ENCODE measurements at places on chromosomes 7 and 10.
A peak's percentile ranks its signal among the peaks of the same experiment; 100 is the strongest.

DNA sequence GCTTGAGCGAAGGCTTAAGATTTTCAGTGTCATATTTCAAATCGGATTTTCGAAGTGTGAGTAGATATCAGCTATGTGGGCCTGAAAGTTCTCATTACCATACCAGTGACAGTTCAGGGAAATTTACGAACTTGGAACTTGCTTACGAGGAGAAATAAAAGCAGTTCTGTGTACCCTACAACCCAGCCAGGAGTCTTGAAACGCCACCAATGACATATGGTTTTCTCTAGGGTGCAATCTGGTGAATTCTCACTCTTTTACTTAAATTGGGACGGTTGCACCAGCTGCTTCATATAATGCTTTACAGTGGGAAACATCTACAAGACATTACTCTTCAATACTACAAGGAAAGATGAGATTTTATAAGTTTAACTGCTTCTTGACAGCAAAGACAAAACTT, 253.6 kb upstream of the FOXK1 start:
- DNase-seq: no peak

DNA sequence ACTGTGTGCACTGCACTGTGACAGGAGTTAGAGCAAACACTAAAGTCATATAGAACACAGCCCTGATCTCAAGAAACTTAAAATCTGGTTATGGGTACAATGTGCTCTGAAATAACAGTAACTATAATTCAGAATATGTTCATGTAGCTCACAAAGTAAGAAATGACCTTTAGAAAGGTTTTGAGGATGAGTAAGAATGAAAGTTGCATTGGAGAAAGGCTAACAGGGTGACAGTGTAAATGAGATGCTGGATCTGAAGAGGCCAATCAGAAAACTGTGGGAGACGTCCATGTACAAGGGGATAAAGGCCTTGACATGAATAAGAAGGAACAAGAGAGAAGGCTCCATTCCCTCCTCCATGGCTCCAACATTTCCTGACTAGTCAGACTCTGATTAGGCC, 124.7 kb downstream of the GRM3 start:
- no peak for DNase-seq

DNA sequence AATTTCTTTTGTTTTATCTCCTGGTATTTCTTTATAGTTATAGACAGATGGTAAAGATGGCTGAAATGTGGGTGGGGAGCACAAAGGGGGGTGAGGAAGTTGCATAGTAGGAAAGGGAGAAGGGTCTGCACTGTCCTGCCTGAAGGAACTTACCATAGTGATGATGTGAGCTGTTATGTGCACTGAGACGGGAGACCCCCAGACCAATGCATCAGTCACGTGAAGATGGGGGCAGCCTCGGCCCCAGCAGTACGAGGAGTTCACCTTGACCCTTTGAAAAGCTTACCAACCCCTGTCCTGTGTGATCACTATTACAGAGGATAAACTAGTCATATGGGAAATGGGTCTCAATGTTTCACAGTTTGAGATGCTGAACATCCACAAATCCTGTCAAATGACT, 316.3 kb downstream of the TNS3 start:
- no peak for DNase-seq

DNA sequence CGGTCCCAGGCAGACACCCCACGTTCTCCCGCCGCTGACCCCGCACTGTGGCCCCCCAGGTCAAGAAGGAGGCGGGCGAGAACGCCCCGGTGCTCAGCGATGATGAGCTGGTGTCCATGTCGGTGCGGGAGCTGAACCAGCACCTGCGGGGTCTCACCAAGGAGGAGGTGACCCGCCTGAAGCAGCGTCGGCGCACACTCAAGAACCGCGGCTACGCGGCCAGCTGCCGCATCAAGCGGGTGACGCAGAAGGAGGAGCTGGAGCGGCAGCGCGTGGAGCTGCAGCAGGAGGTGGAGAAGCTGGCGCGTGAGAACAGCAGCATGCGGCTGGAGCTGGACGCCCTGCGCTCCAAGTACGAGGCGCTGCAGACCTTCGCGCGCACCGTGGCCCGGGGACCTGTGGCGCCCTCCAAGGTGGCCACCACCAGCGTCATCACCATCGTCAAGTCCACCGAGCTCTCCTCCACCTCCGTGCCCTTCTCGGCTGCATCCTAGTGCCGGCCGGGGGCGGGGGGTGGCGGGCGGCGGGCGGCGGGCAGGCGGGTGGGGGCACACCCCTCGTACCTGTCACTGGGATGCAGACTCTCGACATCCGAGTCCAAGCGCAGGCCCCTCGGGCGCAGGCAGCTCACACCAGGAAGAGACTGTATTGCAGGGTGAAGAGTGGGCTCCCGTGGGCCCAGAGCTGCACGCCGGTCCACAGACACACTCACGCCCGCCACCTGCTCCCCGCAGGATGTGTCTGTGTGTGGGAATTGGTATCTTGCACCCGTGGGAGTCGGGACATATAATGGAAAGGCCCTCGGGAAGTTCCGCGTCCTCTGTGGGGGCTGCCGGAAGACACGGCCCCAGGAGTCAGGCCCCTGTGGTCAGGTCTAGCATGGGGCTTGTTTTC, 9.6 kb downstream of the MAFK start:
- DNase-seq: no peak

DNA sequence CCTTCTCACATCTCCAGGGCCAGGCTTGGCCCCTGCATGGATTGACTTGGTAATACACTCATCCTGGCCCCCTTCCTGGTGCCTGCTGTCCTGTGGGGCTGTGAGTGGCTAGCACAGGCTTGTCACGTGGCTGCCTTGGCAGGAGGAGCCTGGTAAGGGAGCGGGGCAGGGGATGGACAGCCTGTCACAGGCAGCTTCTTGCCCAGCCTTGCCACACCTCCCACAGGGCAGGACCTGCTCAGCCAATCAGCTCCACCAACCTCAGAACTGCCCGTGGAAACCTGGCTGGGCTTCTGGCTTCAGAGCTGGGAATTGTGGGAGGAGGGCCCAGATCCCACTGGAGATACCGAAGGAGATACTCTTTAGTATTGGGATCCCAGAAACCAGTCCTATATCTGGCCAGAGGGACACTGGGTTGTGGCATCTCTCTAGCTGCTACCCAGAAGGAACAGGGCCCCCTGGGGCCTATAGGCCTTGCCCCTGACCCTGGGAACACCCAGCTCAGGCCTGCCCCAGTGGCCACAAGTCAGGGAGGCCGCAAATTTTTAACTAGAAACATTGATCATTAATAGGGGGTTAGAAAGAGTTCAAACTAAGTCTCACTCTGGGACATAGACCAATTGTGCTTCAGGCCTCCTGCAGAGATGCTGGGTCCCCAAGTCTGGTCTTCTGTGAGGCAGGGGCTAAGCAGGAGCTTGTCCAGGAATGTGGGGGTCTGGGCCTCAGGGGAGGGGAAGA, at the start of gene HOGA1:
HOGA1 (plus strand) TSS at position 330 of the 738 bp plus-strand sequence; CDS start at position 645, 315 bp downstream.
- DNase-seq: no peak

GRCh38 chr10:119318411-119319160, 111.2 kb downstream of the GRK5 start:
- DNase-seq: no peak

DNA sequence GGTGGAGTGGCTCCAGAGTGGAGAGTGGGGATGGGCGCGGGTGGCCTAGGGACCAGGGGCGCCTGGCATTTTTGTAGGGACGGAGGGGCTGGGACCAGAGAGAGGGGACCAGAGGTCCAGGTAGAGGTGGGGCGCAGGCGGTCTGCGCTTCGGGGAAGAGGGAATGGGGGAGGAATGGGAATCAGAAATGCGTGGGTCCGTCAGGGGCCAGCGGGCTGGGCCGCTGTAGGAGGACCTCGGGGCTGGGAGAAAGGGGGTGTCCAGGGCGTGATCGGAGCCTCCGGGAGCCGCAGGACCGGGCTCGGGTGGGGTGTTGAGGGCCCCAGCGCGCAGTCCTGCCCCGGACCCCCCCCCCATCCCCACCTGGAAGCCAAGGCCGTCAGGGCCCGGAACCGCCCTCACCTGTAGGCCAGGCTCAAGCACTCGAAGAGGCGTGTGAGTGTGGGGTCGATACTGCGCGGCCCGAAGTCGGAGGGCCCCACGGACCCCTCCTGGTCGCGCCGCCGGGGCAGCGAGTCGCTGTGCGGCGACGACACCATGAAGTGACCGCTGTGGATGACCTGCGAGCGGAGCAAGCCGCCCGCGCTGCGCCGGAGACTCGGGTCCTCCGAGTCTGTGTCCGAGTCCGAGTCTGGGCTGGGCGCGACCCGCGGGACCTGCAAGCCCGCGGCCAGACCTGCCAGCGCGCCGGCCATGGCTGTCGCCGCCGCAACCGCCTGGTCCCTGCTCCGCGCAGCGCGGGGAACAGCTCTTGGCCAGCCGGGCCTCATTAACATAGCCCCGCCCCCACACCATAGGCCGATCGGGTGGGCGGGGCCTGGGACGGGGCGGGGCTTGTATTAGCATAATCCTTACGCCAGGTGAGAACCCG, at the start of gene MLXIPL:
MLXIPL (minus strand) TSS at position 725 of the 871 bp plus-strand sequence; CDS start at position 695, 30 bp downstream.
- DNase-seq: peak; percentile 64

GRCh38 chr10:30705625-30706149, 76.1 kb upstream of the LYZL2 start:
- DNase-seq: peak; percentile 38

- no peak for DNase-seq
These were observed 35.3 kb downstream of the PLPP4 start for GRCh38 chr10:120492346-120492745.

- peak; percentile 68 for DNase-seq
These were observed 9.4 kb downstream of the SH3PXD2A start for GRCh38 chr10:103845972-103846371.

GRCh38 chr10:28875549-28876081, 198.3 kb downstream of the BAMBI start:
- DNase-seq: no peak

- no peak for DNase-seq
These were observed 328.5 kb downstream of the ADARB2 start for GRCh38 chr10:1408651-1409367.

Data from CD4-positive, alpha-beta T cell treated with Interleukin-17A for 4 hours (primary cell).